Esophagus (tissue), 2 donors: ENCODE measurements at places on chromosomes 1 and 21. TPM values are rescaled to one million over a fixed set of nuclear protein-coding genes. Genes with fewer than 3 reads are reported as not detected.

MR1 gene
- polyA plus RNA-seq = 3.6 TPM

CHI3L1 gene
- 3.3 TPM for polyA plus RNA-seq

SLC45A1 gene
- polyA plus RNA-seq = 0.61 TPM

GPR153 gene
- 2.7 TPM for polyA plus RNA-seq

ZYG11A gene
- polyA plus RNA-seq = 0.51 TPM

PLPP3 gene
- polyA plus RNA-seq = 2.7 TPM

OR2G6 gene
- not detected for polyA plus RNA-seq

ETV3L gene
- not detected for polyA plus RNA-seq

C8B gene
- not detected for polyA plus RNA-seq

LRRC71 gene
- 0.04 TPM for polyA plus RNA-seq

GLMP gene
- polyA plus RNA-seq = 20.9 TPM

DNAI4 gene
- 0.36 TPM for polyA plus RNA-seq

AMPD1 gene
- 0.18 TPM for polyA plus RNA-seq

CCDC27 gene
- not detected for polyA plus RNA-seq

TMPRSS15 gene
- not detected for polyA plus RNA-seq

KCNJ15 gene
- polyA plus RNA-seq = 4.2 TPM

GBP1 gene
- polyA plus RNA-seq = 13.7 TPM

APCS gene
- not detected for polyA plus RNA-seq

GPATCH2 gene
- polyA plus RNA-seq = 2.3 TPM

ATP8B2 gene
- 4.3 TPM for polyA plus RNA-seq

TNFSF4 gene
- polyA plus RNA-seq = 0.08 TPM

RNU1-1 gene
- polyA plus RNA-seq = not detected

KIAA0319L gene
- polyA plus RNA-seq = 16.7 TPM

C1orf185 gene
- not detected for polyA plus RNA-seq

INAVA gene
- 41.9 TPM for polyA plus RNA-seq

ST6GALNAC3 gene
- polyA plus RNA-seq = 0.27 TPM

ENAH gene
- 6.9 TPM for polyA plus RNA-seq

TMPRSS2 gene
- 66.6 TPM for polyA plus RNA-seq

MRTO4 gene
- 44.6 TPM for polyA plus RNA-seq

WDR64 gene
- polyA plus RNA-seq = not detected

CFHR3 gene
- polyA plus RNA-seq = not detected

RHBDL2 gene
- 24.3 TPM for polyA plus RNA-seq

GNG4 gene
- 10.9 TPM for polyA plus RNA-seq

TFF1 gene
- 0.42 TPM for polyA plus RNA-seq

DIRAS3 gene
- polyA plus RNA-seq = 2.7 TPM

COL8A2 gene
- polyA plus RNA-seq = 2.0 TPM

WLS gene
- polyA plus RNA-seq = 29.4 TPM

CHODL gene
- polyA plus RNA-seq = 0.22 TPM

SUCO gene
- 10.9 TPM for polyA plus RNA-seq

LPAR3 gene
- 4.0 TPM for polyA plus RNA-seq

OR2T29 gene
- not detected for polyA plus RNA-seq

S100B gene
- polyA plus RNA-seq = 2.3 TPM

TRAF3IP3 gene
- polyA plus RNA-seq = 2.9 TPM

PPIE gene
- polyA plus RNA-seq = 41.3 TPM

PTPN14 gene
- polyA plus RNA-seq = 4.1 TPM

IPP gene
- 5.2 TPM for polyA plus RNA-seq

ZNF593OS gene
- polyA plus RNA-seq = 0.12 TPM

NBPF6 gene
- not detected for polyA plus RNA-seq

CD55 gene
- polyA plus RNA-seq = 48.6 TPM

LYPLAL1 gene
- polyA plus RNA-seq = 36.3 TPM

HCRTR1 gene
- not detected for polyA plus RNA-seq

SFT2D2 gene
- 7.7 TPM for polyA plus RNA-seq

PRMT6 gene
- 9.0 TPM for polyA plus RNA-seq

TNFSF18 gene
- polyA plus RNA-seq = 0.06 TPM

SLFNL1 gene
- polyA plus RNA-seq = 0.08 TPM

TNFRSF4 gene
- 1.1 TPM for polyA plus RNA-seq

ZYG11B gene
- polyA plus RNA-seq = 3.4 TPM
